ENCODE measurements at places on chromosomes 5 and 9. TPM values are rescaled to one million over a fixed set of nuclear protein-coding genes. Genes with fewer than 3 reads are reported as not detected.

Gene CXCL14
- polyA plus RNA-seq = 0.10 TPM

Gene PCDHB5
- polyA plus RNA-seq = 8.6 TPM

Gene CREB3
- polyA plus RNA-seq = 39.8 TPM

Gene KIF24
- 1.1 TPM for polyA plus RNA-seq

Gene MOB3B
- 31.6 TPM for polyA plus RNA-seq

Gene SPTLC1
- 77.7 TPM for polyA plus RNA-seq

Gene STC2
- 0.71 TPM for polyA plus RNA-seq

Gene SPATA31A3
- polyA plus RNA-seq = not detected

Gene STPG3
- not detected for polyA plus RNA-seq

Gene FPGS
- 108 TPM for polyA plus RNA-seq

Gene SEMA4D
- 10.4 TPM for polyA plus RNA-seq

Gene SPATA31C1
- polyA plus RNA-seq = not detected

Gene BHMT2
- 7.0 TPM for polyA plus RNA-seq

Gene MCIDAS
- polyA plus RNA-seq = not detected

Gene AMACR
- polyA plus RNA-seq = 13.4 TPM

Gene TAF11L5
- polyA plus RNA-seq = not detected

Gene HSD17B4
- 208 TPM for polyA plus RNA-seq

Gene PCDHA9
- polyA plus RNA-seq = 0.05 TPM

Gene TMEM174
- polyA plus RNA-seq = not detected

Gene CCDC180
- 3.6 TPM for polyA plus RNA-seq

Gene IL9
- polyA plus RNA-seq = not detected

Gene LHX3
- polyA plus RNA-seq = not detected

Measured in ovary (tissue), 10 donors.